ENCODE measurements at places on chromosomes 12 and 14.

DNA sequence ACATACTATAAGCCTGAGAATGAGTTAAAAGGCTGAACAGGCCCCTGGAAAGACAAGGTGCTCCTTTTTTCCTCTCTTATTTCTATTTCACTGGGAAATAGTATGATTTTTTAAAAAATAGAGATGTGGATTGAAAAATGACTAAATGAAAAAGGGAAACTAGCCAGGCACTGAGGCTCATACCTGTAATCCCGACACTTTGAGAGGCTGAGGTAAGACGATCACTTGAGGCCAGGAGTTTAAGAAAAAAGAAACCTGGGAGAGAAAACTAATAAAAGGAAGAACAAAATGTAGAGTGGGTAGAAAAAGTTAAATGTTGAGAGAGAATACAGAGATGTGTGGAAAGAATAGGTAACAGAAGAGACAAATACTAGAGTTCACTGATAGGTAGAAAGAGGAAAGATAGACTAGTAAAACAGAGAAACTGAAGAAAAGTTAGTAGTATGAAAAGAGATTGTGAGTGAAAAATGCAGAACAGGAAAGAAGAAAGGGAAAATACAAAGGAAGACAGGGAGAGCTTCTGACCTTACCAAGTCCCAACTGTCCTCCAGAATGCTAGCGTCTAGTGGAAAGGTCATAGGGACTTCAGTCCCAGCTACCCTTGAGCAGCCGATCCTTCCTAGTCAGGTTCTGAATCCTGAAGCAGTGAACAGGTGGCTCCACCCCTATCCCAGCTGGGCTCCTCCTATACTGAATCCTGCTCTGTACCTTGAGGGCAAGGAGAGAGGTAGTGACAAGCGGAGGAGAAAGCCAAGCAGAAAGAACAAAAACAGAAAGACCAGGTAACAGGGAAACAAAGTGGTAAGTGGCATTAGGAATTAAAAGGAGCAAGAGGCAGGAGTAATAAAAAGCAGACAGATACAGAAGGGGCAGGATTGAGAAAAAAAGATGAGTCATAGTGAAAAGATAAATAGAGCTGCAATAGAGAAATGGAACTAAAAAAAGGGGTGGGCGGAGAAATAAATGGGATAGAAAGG, 7.3 kb downstream of the TMEM116 start:
- DNase-seq = no peak

- DNase-seq = no peak
Observed at GRCh38 chr14:49017447-49017846, 568.7 kb downstream of the RPS29 start.

DNA sequence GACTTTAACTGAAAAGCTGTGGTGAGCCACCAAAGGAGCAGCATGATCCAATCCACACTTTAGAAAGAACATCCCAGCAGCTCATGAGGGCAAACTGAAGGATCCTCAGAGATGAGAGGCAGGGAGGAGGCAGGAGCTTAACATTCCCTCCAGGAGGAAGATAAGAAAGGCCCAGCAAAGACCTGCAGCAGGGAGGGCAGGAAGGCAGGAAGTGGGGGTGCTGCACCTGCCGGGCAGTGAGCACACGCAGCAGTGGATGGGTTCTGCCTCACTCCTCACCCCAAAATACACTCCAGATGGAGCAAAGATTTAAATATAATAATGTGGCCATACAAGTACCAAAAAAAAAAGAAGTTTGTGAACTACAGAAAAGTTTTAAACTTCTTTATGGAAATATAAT, 48.4 kb downstream of the GCH1 start:
- no peak for DNase-seq

DNA sequence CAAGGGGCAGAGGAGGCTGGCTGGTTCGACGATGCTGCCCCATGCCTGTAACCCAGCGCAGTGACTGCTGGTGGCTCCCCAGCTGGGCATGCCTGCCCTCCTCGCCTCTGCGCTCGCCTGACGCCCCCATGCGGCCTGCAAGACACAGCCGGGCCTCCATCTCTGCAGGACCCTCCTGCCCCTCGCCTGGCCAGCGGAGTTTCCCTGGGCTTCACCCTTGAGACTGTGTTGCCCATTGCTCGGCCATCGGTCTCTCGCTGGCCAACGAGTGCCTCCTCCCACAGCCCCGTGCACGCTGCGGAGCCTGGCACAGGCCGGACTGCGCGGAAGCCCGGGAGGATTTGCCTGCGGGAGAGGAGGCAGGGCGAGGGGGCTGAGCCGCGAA, 17.6 kb downstream of the ASPG start:
- no peak for DNase-seq

- no peak for DNase-seq
Observed at GRCh38 chr12:3045494-3045893, 31.7 kb upstream of the TSPAN9 start.

GRCh38 chr14:55976219-55976618, 142.0 kb upstream of the PELI2 start:
- no peak for DNase-seq

- DNase-seq = no peak
Observed at GRCh38 chr12:81949841-81950308, 190.7 kb upstream of the PPFIA2 start.

- DNase-seq = no peak
Observed at GRCh38 chr14:52355016-52355431, 40.9 kb downstream of the PTGER2 start.

- DNase-seq = no peak
Observed at GRCh38 chr12:76878099-76878898, 520 bp downstream of the CSRP2 start.

GRCh38 chr12:40829738-40830144, 137.5 kb downstream of the CNTN1 start:
- no peak for DNase-seq

GRCh38 chr12:113469224-113469948, 2.3 kb downstream of the LHX5 start:
- DNase-seq = no peak

- DNase-seq = no peak
Observed at GRCh38 chr14:28303248-28303647, 463.3 kb upstream of the FOXG1 start.

GRCh38 chr14:51928568-51928967, 60.8 kb upstream of the RTRAF start:
- no peak for DNase-seq

- peak; percentile 26 for DNase-seq
Observed at GRCh38 chr12:54958048-54958658, 26.4 kb downstream of the TESPA1 start.

DNA sequence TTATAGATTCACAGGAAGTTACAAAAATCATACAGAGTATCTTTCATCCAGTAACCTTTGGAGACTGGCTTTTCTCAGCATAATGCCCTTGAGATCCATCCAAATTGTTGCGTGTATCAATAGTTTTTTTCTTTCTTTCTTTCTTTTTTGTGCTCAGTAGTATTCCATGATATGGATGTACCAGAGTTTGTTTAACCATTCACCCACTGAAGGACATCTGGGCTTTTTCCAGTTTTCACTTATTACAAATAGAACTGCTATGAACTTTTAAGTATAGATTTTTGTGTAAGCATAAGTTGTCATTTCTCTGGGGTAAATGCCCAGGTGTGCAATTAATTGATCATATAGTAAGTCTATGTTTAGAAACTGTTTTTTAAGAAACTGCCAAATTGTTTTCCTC, 79.4 kb downstream of the FBXL14 start:
- no peak for DNase-seq

DNA sequence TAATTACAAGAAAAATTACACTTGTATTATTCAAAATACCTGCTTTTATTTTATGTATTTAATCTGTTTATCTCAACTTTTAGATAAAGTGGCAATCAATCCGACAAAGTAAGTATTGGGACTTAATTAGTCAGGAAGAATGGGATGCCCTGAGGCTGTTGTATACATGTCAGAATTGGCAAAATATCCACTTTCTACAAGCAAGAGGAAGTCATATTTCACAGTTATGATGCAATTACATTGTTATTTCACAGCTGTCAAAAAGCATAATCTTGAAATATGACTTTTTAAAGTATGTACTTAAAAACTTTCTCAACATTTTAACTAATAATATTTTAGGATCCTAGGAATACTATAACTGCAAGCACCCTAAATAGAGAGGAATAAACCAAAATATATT, 357.1 kb upstream of the MGAT4C start:
- DNase-seq = no peak

DNA sequence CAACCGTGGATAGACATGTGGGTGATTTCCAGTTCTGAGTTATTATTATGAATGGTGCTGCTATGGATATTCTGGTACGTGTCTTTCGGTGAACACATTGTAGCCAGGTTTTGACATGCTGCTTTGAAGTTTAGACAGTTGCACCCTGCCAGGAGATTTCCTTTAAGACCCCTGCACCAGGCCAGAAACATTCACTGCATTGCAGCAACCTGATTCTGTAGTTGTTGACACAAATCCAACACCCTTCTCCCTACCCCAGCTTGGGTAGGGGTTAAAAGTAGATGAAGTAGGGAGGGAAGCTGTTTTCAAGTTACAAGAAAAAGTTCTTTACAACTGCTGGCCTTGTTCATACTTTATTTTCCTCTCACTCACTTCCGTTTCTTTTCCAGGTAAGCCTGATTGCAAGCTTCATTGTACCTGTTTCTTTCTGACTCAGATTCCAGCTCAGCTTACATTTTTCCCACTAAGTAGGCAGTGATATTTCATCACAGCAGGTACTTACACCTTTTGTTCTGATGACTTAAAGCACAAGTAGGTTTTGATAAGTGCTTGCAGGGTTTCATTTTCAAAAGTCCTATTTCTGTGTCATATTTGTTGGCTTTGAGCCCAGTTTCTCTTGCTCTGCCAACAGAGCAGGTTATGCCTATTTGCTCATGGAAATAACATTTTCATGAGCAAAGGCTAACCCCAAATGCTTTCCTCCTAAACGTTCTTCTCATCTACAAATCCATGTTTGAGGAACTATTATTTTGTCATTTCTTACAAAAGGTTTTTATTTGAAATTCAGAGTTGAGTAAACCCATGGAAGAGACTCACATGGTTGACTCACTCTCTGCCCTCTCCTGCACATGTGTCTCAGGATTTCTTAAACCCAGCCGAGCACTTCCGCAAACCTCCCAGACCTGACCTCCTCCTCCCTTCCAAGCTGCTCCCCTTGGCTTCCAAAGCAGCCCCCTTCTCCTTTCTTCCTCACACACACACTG, 12.1 kb upstream of the LTA4H start:
- DNase-seq = no peak

- no peak for DNase-seq
Observed at GRCh38 chr14:89137526-89138163, 279.4 kb downstream of the FOXN3 start.

GRCh38 chr12:53618275-53618674, 7.9 kb downstream of the ATF7 start:
- no peak for DNase-seq

- no peak for DNase-seq
Observed at GRCh38 chr14:51660741-51661140, 9.0 kb downstream of the FRMD6 start.

GRCh38 chr12:88309546-88309945, 167.4 kb downstream of the TMTC3 start:
- DNase-seq = no peak

DNA sequence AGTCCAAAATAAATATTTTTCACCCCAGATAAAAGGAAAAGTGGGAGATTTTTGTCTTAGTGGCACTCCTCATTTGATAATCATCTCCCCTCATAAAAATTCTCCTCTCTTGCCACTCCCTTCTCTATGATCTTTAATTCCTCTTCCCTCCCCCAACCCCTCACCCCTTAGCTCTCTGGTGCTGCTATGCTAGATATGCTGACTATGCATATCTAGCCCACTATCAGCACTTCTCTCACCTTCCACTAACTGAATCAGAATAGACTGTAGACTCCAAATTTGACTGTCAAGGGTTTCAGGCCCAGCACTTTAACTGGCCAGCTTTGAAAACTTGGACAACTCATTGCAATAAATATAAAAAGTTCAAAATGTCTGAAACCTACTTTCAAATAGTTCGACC, 254.2 kb downstream of the ETNK1 start:
- no peak for DNase-seq

- DNase-seq = no peak
Observed at GRCh38 chr12:60421741-60422140, 825.9 kb downstream of the SLC16A7 start.

DNA sequence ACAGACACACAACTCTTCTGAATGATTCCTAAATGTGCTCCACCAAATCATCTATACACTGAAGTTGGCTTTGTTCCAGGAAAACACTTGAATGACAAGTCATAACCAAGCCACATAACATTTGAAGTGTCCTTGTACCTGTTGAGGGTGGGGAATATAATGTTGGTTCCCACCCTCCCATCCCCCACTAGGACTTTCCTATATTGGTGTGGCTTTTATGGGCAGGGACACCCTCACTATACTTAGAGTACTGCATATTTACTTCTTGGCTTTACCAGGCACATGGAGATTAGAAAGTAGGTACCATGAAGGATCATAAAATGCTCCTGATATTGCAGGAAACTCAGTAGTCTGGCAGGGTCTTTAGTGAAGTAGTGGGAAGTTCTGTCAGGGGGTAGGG, 9.7 kb upstream of the BHLHE41 start:
- DNase-seq = no peak

DNA sequence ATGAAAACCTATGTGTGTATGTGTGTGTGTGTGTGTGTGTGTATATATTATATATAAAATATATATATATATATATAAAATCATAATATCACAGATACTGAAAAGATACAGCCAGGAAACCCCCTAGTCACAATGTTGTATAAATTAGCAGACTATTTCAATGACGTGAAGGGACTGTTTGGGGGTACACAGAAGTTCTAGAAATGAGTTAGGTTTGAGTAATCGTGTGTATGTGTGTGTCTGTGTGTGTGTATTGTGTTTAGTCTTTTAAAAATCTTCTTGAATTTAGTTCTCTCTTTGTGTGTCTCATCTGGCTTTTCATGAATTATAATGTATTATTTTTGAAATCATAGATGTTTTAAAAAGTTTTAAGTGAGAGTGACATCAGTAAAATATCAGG, 21.9 kb downstream of the ADAM21 start:
- DNase-seq = no peak

DNA sequence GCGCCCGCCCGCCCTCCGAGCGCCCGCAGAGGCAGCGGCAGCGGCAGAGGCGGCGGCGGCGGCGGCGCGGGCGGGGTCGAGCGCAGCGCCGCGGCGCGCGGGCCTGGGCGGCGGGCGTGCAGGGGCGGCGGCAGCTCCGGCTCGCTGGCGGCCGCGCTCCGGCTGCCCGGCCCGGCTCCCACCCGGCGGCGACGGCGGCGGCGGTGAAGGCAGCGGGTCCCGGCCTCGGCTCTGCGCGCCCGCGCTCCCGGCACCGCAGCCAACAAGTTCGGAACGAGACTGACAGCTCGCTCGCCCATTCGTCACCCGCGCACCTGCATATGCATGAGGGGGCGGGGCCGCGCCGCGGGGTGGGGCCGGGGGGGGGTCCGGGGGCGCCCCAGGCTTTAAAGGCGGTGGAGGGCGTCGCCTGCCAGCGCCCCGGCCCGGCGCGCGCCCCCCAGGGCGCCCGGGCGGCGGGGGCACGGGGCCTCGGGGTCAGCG, at the start of gene JAG2:
Gene JAG2 (minus strand): TSS at position 281 of the 483 bp plus-strand sequence. CDS start 356 bp downstream, outside the sequence.
- DNase-seq = no peak

Measured in stimulated activated CD4-positive, alpha-beta T cell treated with anti-CD3 and anti-CD28 coated beads, Interleukin-1b, Interleukin-23, amount 100 ng/mL, for 1 hour (primary cell).